ENCODE measurements at places on chromosomes 12 and 14. TPM values are rescaled to one million over a fixed set of nuclear protein-coding genes. Genes with fewer than 3 reads are reported as not detected.

DNA sequence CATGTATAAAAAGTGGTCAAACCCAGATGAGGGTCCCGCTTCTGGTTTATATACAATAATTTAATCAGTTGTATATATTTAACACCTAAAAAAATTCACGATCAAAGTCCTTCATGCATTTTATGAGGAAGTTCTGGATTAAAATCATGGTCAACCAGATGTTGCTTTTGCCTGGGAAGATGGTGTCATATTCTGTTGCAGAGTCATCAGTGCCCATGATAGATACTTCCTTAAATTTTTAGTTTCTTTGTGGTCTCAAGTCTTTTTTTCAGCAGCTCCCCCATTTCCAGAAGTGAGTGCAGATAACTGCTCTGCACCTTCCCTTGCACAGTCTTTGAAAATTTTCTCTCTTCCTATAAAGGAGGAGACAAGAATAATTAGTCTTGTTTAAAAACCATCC lies 16.1 kb downstream of the ERP29 start:
- no peak for DNase-seq

DNA sequence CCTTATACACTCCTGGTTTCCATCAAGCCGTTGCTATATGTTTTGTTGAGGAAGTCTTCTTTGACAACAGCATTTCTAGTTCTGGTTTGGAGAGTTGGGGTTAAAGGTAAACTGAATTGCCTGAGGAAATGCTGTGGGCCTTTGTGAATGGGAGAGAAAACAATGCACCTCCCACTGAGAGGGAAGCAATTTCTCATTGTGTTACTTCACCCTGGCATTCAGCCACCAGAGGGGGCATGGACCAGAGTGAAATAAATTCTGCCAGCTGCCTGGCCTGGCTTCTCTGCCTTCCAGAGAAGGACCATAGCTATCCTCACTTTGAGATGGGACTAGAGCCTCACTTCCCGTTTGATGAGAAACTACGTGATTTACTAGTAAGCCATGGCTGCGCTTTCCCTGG lies 475.3 kb downstream of the EGLN3 start:
- DNase-seq: no peak

DNA sequence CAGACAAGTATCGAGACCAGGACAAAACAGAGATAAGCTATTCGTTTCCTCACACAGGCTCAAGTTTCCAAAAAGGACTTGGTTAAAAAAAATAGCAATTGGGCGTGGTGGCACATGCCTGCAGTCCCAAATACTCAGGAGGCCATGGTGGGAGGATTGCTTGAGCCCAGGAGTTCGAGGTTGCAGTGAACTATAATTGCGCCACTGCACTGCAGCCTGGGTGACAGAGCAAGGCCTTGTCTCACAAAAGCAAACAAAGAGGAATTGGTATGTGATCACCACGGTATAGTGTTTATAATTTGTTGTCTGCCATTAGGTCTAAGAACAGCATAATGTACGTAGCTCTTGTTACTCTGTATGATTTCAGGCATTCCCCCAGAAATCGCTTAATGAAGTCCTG lies 175.3 kb downstream of the DERA start:
- DNase-seq: no peak

GRCh38 chr12:95733141-95733825 lies 57.3 kb downstream of the NTN4 start:
- no peak for DNase-seq

- DNase-seq: no peak
Measured at GRCh38 chr12:104083769-104084475, 19.6 kb downstream of the HCFC2 start.

- no peak for DNase-seq
Measured at GRCh38 chr14:87231336-87232026, 761.5 kb downstream of the GALC start.

DNA sequence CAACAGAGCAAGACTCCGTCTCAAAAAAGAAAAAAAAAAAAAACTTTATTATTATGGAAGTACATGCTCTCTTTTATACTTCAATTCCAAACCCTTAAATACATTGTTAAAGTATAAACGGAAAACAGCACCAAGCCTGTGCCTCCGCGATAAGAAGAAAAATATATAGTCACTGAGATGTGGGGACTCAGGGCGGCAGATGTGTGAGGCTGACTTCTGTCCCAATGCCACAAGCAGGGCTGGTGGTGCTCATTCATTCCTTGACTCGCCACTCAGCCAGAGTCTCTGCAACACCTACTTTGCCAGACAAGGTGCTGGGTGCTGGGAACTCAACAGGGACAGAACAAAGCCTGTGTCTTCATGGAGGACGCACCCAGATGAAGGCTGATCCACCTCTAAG lies 13.8 kb downstream of the LGMN start:
- no peak for DNase-seq

DNA sequence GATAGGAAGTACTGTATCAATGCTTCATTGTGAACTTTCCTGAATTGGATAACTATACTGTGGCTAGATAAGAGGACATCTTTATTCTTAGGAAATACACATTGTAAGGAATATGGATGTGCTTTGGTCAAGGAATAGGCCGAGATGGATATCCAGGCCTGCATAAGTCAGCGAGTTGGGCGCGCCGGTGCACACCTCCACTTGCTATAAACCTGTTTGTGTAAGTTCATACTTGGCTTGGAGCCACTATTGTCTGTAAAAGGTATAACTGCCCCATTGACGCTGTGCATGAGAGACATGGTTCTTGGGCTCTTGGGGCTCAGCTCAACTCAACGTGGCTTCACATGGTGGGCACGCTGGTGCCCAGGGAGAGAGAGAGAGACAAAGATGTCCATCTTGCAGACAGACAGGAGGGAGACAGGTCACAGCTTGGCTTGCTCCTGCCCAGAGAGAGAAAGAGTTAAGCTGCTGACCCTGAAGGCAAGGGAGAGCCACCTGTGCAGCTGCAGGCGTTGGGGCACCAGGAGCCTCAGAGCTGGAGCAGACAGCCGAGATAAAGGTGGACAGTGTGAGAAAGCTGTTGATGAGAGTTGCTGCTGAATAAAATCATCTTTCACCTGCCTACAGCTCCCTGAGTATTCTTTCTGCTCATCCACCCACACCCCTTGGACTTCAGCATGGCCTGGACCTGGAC lies 34.1 kb upstream of the COCH start:
- no peak for DNase-seq

DNA sequence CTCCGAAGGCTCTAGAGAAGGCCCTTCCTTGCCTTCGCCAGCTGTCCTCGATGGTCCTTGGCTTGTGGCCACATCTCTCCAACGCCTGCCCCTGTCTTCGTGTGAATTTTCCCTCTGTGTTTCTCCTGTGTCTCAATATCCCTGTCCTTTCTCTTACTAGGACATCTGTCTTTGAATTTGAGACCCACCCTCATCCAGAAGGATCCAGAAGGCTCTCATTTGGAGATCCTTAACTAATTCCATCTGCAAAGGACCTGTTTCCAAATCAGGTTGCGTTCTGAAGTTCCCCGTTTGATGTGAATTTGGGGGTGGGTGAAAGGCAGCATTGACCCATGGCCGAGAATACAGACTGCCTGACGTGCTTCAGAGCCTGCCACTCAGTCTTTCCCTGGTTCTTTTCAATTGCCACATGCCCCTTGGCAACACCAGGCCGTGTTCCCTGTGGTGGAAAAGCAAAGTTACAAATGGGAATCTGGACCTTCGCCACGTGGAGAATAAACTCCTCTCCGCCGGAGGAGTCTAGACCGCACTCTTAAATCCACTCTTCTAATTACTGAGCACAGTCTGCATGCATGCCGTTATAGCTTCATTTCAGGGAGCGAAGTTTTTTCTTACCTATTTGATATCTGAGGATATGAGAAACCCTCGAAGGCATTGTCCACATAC lies 158.8 kb downstream of the TMEM132C start:
- DNase-seq: no peak

DNA sequence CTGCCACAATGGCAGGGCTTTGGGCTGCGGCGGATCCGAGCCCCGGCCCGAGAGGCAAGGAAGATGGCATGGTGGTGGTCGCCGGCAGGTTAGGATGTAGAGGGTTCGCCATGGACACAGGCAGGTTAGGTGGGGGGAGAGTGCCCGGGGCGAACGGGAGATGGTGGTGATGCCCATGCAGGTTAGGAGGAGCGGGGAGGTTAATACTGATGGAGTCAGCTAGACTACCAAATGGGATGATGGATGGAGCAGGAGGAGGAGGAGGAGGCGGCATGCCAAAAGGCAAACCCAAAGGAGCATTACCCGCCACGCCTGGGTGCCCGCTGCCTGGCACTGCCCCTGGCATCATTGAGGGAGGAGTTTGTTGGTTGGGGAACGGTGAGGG lies 6.2 kb downstream of the MYL6 start:
- no peak for DNase-seq

- DNase-seq: no peak
Measured at GRCh38 chr12:91722072-91722471, 423.6 kb downstream of the BTG1 start.

DNA sequence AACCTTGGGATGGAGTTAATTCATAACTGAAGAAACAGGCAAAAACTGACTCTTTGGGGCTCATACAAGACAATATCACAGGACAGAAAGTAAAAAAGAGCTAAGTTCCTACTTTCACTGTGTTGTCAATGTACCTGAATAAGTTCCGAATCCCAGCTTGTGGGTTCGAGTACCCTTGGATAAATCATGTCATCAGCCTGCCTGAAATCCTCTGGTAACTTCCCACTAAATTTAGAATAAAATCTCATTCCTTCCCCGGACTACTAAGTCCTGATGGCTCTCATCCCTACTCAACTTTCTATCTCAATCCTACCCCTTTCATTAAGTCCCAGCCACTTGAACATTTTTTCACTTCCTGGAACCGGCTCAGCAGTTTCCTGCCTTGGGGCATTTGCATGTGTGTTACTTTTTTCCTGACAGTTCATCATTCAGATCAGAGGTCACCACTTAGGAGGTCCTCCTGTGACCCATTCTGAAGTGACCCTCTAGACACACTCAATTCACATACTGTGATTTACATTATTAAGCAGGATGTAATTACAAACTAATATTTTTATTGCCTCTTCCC lies 12.7 kb downstream of the ERP29 start:
- no peak for DNase-seq

DNA sequence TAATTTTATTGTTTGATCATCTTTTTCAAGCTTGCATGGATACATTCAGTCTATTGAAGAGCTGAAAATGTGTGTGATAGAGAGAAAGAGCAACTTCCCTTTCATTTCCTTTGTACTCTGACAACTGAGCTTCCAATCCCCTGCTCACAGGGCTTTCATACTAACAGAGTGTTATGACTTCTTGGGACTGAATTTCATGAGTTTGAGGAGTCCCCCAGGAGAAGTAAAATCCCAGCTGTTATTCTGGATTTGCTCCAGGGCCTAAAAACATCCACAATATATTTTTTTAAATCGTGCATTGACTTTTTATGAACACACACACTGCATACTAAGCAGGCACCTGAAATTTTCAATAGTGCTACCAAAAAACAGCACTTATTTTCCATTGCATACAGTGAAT lies 195.8 kb upstream of the CAND1 start:
- DNase-seq: no peak

DNA sequence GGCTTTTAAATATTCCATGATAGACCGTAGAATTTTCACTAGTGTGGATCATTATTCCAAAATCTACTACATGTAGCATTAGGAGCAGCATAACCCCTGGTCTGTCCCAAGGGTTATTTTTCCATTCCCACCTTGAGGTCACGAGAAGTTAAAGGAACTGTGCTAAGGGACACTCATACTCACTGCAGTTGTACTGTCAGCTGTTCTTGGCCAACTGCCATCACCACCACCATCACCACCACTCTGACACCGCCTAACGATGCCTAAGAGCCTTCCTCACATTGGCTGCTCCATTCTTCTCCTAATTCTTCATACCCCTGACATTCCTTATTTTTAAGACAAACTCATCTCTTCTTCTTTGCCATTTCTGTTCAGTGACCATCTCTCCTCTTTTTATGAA lies 13.4 kb upstream of the PTGDR start:
- no peak for DNase-seq

GRCh38 chr14:56515739-56516138 lies 63.9 kb upstream of the TMEM260 start:
- DNase-seq: no peak

GRCh38 chr14:33490555-33490954 lies 460.3 kb downstream of the EGLN3 start:
- no peak for DNase-seq

GRCh38 chr12:49515266-49515665 lies 23.6 kb upstream of the KCNH3 start:
- no peak for DNase-seq

DNA sequence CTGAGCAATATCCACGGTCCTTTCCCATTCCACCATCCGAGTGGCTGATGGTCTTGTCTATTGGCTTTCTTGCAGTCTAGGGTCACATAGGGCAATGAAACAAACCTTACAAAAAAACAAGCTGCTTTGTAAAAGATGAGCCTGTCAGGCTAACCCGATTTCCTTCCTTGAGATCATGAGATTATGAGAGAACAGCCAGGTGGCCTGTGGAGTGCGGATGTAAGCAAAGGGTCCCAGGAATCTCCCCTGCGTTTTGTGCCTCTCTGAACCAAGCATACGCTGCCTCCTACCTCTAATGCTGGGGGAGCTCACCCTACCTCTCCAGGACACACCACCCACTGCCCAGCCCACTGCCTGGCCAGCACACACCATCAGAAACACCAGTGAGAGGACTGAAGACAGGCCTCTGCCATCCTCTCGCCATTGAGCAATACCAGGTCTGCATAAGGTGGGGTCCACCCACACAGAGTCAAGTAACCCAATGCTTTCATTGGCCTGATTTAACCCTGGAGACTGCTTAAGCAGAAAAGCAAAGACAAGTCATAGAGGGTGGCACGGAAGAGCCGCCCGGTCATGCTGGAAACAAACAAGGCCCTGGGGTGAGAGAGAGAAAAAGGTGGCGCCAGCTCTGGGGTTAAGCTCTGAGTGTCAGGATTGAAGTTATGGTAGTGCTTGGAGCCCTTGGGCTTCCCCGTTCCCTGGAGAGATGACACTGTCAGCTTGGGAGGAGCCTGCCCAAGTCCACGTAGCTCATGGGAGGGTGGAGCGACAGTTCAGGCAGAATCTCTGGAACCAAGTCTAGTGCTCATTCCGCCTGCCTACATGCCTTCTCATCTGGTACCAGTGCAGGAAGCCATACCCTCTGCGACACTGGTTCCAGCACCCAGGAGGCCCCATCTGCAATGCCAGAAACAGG lies 46.6 kb downstream of the CALM1 start:
- no peak for DNase-seq

- no peak for DNase-seq
Measured at GRCh38 chr12:107759410-107759809, 1.5 kb downstream of the PRDM4 start.

DNA sequence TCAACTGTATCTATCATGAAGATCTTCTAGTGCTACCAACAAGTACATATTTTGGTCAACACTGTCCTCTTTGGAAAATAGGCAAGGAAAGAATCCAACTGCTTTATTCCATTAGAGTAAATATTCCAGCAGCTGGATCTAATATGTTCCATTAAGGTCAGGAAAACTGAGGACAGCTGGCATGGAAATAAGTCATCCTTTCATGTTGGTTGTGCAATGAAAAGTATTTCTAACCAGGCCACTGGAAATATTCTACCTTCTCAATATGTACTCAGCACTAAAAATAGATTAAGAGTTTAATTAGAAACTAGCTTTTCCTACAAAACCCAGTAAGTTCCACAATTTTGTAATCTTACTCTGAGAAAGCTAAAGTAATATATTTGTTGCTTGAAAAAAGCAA lies 19.6 kb downstream of the HIGD1C start:
- no peak for DNase-seq

The IFI27 gene
- 1.0 TPM for total RNA-seq

The IQSEC3 gene
- total RNA-seq: 0.60 TPM

The KRT83 gene
- not detected for total RNA-seq

The OTOGL gene
- total RNA-seq: not detected

The DHRS2 gene
- not detected for total RNA-seq

The KRT7 gene
- 0.70 TPM for total RNA-seq

The AHSA1 gene
- total RNA-seq: 58.8 TPM

The SMIM41 gene
- not detected for total RNA-seq

The HOXC5 gene
- not detected for total RNA-seq

All from T-helper 17 cell (primary cell).